ENCODE measurements at places on chromosomes 3 and 15.
A peak's percentile ranks its signal among the peaks of the same experiment; 100 is the strongest.

- no peak for DNase-seq
Measured at GRCh38 chr3:129793942-129794310, 99.6 kb downstream of the TMCC1 start.

- no peak for DNase-seq
Measured at GRCh38 chr15:99507504-99508310, 58.1 kb upstream of the MEF2A start.

- DNase-seq = no peak
Measured at GRCh38 chr15:80595396-80595795, 99.7 kb upstream of the ABHD17C start.

GRCh38 chr3:118478706-118479276, 555.9 kb downstream of the IGSF11 start:
- no peak for DNase-seq

DNA sequence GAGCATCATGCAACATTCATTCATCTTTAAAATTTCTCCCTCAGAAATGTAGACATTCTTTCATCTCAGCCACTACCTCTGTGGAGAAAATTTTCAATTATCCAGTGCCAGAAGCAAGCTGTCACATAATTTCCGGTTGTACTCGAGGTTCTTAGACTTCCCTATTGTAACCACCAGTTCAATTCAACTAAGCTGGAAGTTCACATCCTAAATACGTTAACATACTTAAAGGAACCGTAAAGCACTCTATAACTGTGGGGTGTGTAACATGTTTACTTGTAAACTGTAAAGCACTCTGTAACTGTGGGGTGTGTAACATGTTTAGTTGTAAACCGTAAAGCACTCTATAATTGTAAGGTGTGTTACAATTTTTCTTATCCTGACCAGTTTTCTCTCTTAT, 150.3 kb downstream of the PLCL2 start:
- DNase-seq = no peak

- DNase-seq = peak; percentile 63
Measured at GRCh38 chr3:142270407-142270806, 45.0 kb upstream of the GK5 start.

GRCh38 chr3:88226910-88227309, 77.2 kb downstream of the C3orf38 start:
- no peak for DNase-seq

DNA sequence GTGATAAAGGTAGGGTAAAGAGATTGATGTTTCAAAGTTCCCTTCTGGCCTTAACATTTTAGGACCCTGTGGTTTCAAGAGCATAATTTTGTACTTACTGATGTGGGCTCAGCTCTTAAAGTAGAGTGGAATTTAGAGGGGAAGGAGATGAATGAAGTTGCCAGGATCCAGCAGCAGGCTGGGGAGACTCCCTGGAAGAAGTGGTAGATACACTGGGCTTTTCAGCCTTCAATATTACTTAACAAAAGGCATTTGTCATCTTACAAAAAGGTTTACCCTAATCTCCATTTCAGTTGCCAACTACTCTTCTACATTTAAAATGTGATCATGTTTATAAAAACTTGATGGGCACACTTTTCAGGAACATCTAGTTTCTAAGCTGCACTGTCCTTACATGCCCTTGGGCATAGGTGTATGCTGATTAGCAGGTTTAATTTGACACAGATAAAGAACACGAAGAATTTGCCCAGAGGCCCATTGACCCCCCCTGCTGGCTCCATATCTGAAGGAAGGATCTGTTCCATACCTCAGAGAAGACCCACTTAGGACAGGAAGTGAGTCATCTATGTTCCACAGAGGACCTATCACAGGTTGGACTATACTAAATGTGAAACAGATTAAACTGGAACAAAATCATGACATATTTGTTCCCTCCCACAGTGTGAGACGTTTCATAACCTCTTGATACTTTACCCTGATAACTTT, 93.0 kb upstream of the LPP start:
- DNase-seq = peak; percentile 79

DNA sequence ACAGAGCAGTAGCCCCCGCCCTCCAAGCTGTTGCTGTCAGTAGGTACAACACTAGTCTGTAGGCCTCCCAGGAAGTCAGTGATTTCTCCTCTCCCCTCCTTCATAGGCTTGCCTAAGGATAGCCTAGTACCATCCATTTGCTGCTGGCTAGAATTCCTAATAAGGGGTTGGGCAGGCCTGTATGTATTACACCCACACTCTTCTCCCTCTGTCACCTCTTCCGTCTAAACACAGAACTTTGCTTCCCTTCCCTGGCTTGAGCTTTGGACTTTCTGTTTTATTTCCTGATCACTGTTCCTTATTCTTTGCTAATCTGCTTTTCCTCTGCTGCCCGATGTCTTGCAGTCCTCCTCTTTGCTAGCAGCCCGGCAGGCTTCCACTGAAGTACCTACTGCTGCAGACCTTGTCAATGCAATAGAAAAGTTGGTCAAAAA, 93.4 kb upstream of the UMPS start:
- no peak for DNase-seq

- no peak for DNase-seq
Measured at GRCh38 chr3:173789530-173790162, 392.1 kb downstream of the NLGN1 start.

DNA sequence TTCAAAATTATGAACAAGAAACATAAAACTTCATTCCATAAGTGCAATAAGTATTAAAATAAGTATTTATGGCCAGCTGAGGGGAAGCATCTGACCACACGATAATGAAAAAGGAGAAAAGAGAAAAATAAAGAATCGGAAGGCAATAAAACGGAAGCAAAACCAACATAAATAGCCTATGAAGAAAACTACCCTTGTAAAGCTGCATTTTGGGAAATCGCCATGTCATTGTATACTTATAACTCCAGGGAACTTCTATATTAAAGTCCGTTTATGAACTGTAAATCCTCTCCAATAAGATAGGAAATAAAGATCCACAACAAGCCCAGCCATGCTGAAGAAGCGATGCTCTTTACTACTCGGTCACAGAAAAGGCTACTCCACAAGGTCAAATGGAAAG, 47.7 kb downstream of the MORC1 start:
- DNase-seq = no peak

DNA sequence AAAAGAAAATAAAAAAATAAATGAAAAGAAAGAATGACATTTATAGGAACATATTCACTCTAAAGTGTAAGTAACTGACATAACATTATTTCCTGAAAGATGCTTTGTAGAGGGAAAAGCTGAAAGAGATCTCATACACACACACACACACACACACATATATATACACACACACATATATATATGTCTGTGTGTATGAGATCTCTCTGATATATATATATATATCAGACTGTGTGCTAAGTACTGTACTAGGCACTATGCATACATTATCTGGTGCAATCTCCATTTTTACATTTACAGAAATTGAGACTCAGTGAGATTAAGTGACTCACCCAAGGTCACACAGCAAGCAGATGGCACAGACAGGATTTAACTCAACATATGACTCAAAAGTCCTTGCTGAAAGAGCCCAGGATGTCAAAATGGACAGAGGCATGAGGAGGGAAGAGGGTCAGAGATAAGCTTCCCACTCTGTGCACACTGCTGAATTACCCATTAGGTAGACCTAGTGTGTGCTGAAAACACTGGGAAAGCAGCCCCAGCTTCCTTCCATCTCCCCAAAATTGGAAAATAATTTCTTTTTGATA, 15.0 kb downstream of the BHLHE40 start:
- DNase-seq = no peak

- no peak for DNase-seq
Measured at GRCh38 chr3:181622365-181622764, 89.4 kb upstream of the SOX2 start.

GRCh38 chr15:68347392-68347791, 69.8 kb downstream of the FEM1B start:
- DNase-seq = no peak

GRCh38 chr3:158447408-158447807, 123.6 kb upstream of the MLF1 start:
- no peak for DNase-seq

- DNase-seq = no peak
Measured at GRCh38 chr3:105958237-105959000, 89.6 kb upstream of the CBLB start.

- no peak for DNase-seq
Measured at GRCh38 chr3:69116897-69117296, 5.5 kb downstream of the LMOD3 start.

- DNase-seq = no peak
Measured at GRCh38 chr3:195774917-195775316, 36.8 kb downstream of the MUC4 start.

DNA sequence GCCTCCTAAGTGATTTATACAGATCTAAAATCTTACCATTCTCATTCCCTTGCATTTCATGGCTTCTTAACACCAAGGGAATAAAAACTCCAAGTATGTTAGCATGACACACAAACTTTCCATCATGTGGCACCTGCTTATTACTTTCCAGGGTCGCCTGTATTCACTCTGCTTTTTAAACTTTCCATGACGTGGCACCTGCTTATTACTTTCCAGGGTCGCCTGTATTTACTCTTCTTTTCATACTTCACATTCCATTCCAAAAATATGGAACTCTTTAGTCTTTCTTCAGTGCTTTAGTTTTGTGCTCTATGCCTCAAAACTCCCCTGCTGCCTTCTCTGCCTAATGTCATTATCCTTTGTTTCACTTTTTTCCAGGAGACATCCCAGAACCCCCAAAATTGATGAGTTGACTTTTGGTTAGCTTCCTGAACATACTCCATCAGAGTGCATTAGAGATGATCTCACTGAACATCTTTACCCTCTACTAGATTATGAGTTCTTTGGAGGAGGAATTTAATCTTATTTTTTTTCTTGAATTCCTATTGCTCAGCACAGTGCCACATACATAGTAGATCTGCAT, 47.0 kb downstream of the CALML4 start:
- DNase-seq = no peak
